ENCODE measurements at places on chromosomes 6 and 20. TPM values are rescaled to one million over a fixed set of nuclear protein-coding genes. Genes with fewer than 3 reads are reported as not detected.

DNA sequence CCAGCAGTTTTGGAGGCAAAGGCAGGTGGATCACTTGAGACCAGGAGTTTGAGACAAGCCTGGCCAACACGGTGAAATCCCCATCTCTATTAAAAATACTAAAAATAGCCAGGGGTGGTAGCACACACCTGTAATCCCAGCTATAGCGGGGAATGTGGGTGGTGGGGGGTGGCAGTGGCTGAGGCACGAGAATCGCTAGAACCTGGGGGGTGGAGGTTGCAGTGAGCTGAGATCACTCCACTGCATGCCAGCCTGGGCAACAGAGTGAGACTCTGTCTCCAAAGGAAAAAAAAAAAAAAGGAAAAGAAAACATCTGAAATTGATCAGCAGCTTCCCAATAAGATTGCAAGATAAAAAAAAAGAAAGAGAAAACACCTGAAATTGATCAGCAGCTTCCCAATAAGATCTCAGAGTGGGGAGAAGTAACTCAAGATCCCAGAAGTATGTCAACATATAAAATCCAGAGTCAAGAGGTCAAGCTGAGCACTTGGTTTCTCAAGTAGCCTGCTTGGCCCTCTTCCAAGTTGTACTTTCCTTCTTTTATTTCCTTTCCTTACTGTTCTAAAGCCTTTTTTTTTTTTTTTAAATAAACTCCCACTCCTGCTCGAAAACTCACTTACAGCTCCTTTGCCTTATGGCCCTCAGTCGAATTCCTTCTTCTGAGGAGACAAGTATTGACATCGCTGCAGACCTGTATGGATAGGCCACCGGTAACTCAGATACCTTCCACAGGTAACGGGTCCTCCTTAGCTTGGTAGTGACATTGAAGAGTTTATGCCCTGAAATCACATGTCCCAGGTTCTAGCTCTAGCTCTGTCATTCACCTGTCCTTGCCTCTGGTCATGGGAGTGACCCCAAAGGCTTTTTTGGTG, 368.5 kb upstream of the SYNCRIP start:
- DNase-seq, result no peak

- no peak for DNase-seq
Observed at GRCh38 chr20:17947474-17947815, 21.1 kb downstream of the SNX5 start.

GRCh38 chr6:138406443-138406842, 2.4 kb downstream of the HEBP2 start:
- no peak for DNase-seq

GRCh38 chr6:126302191-126302590, 37.7 kb upstream of the CENPW start:
- DNase-seq, result no peak

GRCh38 chr20:64157878-64158277, 6.4 kb upstream of the MYT1 start:
- no peak for DNase-seq

DNA sequence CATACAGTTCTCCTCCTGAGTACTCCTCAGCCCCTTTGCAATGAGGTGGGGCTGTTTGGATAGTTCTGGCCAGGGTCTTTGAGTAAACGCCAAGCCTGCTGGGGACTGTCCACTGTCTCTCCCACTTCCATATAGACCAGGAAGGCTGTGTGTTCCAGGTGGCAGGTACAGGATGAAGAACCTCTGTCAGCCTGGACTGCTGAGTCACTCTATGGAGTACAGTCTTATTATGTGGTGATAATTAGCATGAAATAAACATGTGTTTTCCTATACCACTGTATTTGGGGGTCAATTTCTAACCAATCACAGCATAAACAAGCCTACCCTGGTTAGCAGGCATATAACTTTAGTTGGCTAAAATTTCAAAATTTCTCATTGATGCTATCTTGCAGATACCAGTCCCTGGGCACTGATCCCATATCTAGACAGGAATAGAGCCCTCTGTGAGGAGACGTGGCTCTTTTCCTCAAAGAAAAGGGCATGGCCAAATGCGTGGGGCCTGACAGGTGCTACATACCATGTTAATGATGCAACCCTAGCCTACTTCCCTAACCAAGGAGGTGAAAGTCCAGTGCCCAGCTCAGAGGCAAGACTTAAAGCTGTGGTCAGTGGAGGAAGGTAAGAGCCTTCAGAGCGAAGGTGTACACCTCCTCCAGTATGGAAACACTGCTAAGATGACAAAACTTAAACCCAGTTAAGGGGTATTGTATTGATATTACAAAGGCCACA, 4.5 kb upstream of the ALDH8A1 start:
- no peak for DNase-seq

DNA sequence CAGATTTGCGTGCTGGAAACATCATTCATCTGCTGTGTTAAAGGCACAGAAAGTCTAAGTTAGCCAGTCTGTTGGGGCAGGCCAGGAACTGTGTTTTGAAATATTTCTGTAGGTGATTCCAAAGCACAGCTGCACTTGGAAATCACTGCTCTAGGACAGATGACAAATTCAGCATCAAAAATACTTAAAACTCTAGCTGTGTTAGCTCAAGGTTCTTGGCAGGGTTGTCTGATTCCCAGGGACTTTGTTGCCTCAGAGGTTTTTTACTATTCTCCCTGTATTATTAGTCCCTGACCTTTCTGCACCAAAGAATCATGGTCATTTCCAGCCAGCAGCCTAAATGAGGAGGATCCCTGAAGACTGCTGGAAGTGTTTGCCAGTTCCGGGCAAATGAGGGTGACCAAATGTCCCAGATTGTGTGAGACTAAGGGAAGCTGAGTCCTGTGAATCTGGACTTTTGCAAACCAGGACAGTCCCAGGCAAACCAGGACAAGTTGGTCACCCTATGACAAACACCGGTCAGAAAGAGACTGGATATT, 84.3 kb upstream of the TMEM30A start:
- no peak for DNase-seq

DNA sequence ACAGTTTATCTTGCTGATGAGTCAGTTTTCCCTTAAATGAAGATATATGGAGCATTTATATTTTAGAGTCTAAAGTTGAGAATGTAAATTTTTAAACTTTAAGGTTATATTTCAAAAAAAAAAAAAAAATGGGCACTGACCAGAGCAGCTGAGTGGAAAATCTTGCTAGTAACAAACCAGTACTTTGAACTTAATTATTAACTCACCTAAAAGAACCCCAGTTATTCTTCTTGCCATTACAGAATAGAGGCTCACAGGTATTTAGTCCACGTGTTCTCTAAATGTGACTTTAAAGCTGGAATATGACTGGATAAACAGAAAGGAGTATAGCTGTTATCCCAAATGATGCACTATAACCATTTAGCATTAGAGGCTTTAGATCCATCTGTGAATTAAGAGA, 178.4 kb downstream of the COL9A1 start:
- no peak for DNase-seq

DNA sequence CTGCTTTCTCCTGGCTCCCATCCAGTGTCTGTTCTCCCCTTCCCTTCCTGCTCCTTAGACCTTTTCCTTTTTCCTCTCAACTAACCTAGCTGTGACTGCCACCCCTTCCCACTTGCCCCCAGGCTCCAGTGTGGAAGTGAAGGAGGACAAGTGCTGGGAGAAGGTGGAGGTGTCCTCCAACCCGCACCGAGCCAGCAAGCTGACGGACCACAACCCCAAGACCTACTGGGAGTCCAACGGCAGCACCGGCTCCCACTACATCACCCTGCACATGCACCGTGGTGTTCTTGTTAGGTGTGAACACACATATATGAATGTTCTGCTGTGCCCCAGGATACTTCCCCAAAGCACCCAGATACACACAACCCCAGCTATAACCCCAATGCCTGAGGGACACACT, 18.5 kb downstream of the CUL9 start:
- no peak for DNase-seq

DNA sequence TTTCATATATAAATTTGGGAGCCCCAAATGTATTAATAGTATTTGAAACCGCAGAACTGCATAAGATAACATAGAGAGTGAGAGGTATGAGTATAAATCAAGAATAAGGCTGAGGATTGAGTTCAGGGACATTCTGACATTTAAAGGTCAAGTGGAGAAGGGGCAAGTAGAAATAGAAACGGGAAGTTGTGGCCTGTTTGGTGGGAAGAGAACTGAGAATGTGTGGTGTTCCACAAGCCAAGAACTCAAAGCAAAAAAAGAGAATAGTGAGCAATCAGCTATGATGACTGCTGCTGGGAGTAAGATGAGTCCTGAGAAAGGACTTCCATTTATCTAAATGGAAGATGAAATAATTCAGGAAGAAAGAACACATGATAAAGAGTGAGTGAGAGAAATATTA, 418.4 kb downstream of the CD109 start:
- no peak for DNase-seq

- DNase-seq, result no peak
Observed at GRCh38 chr6:44771647-44772415, 384.3 kb downstream of the CDC5L start.

Gene BLCAP
- total RNA-seq, result 178 TPM

Gene ARMH2
- total RNA-seq, result not detected

Gene SCRT2
- not detected for total RNA-seq

Gene GMPR
- 1.8 TPM for total RNA-seq

Gene APOM
- 0.92 TPM for total RNA-seq

Gene MRPS26
- 28.9 TPM for total RNA-seq

Gene PDE10A
- 11.5 TPM for total RNA-seq

All from endothelial cell (in vitro differentiated cells).